ENCODE measurements at places on chromosomes 4 and X.

DNA sequence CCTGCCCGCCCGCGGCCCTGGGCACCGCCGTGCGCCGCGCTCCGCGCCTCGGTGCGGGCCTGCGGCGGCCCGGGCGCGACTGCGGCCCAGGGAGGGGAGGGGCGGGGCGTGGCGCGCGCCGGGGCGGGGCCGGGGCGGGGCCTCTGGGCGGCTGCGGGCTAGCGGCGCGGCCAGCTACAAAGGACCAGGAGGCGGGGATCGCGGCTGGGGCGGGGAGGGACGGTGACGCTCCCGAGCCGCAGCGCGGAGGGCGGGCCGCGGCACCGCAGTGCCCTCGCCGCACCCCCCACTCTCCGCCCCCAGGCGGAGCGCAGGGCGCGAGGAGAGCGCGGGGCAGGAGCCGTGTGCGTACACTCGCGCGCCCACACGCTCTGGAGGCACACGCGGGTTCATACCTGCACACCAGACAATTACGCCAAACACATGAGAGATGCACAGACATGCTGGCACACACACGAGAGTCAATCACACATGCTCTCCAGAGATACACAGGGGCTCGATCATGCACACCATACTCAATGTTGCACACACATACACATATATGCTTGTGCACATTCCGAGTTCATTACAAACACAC lies at the start of gene CRMP1:
Gene CRMP1, minus strand, starts transcription at position 83 of the 577 bp plus-strand sequence. CDS start 117 bp downstream, outside the sequence.
- DNase-seq, result no peak

GRCh38 chr4:109010521-109010920 lies 247.7 kb upstream of the ETNPPL start:
- DNase-seq, result no peak

DNA sequence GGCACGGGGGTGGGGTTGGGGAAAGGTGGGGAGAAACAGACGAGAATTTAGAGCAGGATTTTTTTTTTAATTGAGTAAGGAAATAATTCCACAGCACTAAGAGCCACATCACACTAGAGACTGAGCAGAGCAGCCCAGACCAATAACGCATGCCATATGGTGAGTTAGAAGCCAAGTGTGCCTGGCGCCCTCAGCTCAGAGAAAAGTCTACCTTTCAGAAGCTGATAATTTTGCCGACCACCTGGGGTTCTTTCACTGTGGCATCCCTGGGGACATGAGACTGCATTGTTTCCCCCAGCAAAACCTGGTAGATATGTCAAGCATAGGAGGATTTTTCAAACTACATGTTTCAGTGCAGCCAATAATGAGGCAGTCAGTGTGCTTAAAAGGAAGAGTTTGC lies 516.8 kb downstream of the SMARCA1 start:
- no peak for DNase-seq

DNA sequence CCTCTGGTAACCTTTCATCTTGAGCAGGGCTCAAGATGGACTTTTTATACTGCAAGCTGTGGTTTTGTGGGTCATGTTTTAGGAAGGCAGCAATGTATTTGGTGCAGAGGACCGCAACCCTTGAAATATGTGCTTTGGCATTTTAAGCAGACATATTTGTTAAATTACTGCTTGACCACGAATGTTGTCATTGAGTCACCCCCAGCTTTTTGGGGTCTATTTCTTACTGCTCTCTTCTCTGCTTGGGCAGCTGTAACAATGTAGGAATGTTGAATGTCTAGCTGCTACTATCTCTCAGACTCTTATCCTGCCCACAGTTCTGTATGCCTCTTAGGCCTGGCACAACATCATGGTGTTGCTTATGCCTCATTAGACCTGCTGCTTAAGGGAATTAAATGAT lies 6.0 kb downstream of the RBPJ start:
- no peak for DNase-seq

GRCh38 chr4:53478671-53479456 lies 101.4 kb downstream of the FIP1L1 start:
- no peak for DNase-seq

GRCh38 chr4:115334736-115335411 lies 221.5 kb upstream of the NDST4 start:
- DNase-seq, result no peak

DNA sequence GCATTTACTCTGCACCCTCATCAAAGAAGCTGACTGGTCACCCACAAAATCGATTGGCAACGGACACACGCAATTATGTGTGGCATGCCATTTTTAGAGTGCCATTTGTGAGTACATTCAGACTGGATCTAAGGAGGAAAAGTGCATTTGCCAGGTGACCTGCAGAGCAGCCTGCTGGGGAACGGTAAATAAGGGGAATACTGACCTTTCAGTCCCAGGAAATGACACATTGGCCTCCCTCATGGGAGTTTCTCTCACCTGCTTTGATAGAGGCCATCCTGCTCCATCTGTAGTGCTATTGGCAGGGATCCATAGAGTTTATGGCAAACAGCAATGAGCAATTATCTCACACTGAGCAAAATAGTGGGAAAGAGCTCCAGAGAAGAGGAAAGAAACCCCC lies 127.8 kb downstream of the DDX53 start:
- no peak for DNase-seq

DNA sequence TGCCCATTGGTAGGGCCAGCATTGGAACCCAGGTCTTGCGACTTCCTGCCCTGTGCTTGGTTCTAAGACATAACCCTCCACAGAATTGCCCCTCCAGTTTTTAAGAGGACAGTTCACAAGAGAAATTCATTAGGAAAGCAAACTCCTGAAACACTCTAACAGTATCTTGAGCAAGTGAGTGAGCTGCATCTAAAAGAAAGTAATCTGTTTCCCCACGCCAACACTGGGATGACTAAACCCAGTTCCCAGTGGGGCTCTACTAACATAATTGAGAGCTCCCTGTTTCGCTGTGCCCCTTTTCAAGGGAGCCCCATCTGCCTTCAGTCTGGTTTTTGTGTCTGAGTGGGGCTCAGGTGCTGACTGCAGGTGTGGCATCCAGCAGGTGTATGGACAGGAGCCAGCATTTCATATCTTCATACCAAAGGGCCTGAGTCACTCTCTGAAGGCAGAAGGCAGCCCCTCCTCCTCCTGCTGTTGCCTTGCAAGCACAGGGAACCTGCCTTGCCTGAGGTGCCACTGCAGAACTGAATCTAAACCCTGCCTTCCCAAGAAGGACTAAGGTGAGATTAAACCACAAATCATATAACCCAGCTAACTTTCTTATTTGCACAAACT lies 8.0 kb downstream of the AMOT start:
- DNase-seq, result peak; percentile 65

GRCh38 chr4:164571593-164572390 lies 182.1 kb upstream of the SMIM31 start:
- no peak for DNase-seq

GRCh38 chr4:100168521-100168920 lies 21.7 kb downstream of the DDIT4L start:
- DNase-seq, result no peak

DNA sequence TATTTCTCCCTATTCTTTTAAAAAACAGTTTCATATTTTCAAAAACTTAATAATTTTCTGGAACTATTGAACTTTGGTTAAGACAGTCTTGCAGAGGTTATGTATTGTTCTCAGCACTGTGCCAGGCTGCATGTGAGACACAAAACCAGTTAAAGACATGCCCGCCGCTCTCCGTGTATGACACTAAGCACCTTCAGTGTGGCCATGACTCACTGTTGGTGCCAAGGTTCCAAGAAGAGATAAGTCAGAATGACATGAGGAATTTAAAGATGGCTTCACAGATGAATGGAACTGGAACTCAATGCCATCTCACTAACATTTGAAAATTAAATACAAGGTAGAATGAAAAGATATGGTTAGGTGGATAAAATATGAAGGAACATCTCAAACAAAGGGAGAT lies 525.5 kb upstream of the ZFP42 start:
- DNase-seq, result no peak

GRCh38 chrX:2848871-2849301 lies 20.2 kb downstream of the GYG2 start:
- no peak for DNase-seq

DNA sequence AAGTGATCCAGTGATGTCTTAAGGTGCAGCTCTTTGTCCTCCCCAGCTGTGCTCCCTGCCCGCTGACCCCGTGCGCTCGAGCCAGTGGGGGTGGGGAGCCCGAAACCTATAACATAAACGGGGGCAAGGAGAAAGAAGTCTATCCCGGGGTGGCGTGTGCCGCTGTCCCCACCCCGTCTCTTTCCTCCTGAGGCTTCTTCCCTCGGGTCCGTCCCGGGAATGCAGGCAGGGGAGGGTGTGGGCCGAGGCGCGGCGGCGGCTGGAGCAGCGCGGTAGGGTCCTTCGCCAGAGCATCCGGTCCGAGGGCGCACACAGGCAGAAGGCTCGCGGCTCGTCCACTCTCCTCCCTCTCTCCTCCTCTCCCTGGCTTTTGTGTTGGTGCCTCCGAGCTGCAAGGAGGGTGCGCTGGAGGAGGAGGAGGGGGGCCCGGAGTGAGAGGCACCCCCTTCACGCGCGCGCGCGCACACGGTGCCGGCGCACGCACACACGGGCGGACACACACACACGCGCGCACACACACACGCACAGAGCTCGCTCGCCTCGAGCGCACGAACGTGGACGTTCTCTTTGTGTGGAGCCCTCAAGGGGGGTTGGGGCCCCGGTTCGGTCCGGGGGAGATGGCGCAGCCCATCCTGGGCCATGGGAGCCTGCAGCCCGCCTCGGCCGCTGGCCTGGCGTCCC lies at the start of gene RAB33A:
Gene RAB33A, plus strand, starts transcription at position 517 of the 681 bp plus-strand sequence. Its CDS starts 101 bp downstream, at position 618.
- DNase-seq, result no peak

GRCh38 chrX:17829566-17829965 lies 31.5 kb downstream of the RAI2 start:
- DNase-seq, result no peak

GRCh38 chr4:188005561-188005960 lies 10.0 kb downstream of the ZFP42 start:
- no peak for DNase-seq

DNA sequence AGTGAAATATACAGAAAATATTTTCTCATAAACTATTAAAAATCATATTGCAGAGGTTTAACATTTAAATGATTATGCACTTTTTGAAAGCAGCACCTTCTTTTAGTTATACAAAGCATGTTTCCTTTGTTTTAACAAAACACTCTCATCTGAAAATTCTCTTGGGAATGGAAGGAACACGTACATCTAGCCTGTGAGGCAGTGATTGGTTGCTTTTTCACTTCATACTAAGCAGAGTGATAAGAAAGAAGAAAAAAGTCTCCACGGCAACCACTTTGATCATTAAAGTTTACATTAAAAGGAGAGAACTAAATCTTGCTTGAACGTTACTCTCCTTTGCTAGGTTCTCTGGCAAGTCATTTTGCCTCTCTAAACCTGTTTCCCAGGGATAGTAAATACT lies 41.7 kb upstream of the H2AZ1 start:
- no peak for DNase-seq

GRCh38 chr4:139774759-139775487 lies 109.3 kb downstream of the MGST2 start:
- DNase-seq, result peak; percentile 6

DNA sequence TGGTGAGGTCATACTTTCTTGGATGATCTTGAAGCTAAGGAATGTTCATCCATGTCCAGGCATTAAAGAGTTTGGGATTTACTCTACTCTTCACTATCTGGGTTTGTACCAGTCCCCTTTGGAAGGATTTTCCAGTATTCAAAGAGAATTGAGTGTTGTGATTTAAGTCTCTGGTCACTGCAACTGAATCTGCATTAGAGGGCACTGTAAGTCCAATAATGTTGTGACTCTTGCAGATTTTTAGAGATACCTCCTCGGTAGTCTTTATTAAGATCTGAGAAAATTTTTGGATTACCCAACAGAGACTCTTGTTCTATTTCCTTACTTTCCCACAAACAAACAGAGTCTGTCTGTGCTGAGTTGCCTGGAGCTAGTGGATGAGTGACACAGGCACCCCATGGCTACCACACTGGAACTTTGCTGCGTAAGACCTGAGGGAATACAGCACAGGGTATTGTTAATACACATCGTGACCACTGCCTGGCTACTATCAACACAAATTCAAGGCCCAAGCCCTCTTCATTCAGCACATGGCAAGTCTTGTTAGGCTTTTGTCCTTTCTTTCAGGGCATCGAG lies 357.1 kb upstream of the KLHL4 start:
- DNase-seq, result no peak

DNA sequence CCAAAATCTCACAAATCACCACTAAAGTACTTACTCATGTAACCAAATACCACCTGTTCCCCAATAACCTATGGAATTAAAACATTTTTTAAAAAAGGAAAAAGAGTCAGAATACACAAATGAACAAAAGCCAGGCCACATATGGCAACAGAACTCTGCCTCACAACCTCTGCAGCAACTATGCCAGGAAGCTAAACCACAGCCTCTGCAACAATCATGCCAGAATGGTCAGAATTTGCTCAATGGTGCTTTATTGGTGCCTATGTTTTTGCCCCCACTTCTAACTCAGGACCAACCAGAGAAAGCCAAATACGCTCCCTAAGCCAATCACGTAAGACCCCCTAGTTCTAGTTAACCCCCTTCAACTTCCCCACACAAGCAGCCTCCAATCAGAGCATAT lies 69.6 kb downstream of the HOPX start:
- no peak for DNase-seq

- DNase-seq, result no peak
These were observed 150.8 kb downstream of the FRAS1 start for GRCh38 chr4:78207951-78208350.

- DNase-seq, result peak; percentile 58
These were observed 100.8 kb downstream of the SPIN4 start for GRCh38 chrX:63250253-63250868.

GRCh38 chrX:144681501-144681900 lies 565.8 kb upstream of the SPANXN1 start:
- no peak for DNase-seq

DNA sequence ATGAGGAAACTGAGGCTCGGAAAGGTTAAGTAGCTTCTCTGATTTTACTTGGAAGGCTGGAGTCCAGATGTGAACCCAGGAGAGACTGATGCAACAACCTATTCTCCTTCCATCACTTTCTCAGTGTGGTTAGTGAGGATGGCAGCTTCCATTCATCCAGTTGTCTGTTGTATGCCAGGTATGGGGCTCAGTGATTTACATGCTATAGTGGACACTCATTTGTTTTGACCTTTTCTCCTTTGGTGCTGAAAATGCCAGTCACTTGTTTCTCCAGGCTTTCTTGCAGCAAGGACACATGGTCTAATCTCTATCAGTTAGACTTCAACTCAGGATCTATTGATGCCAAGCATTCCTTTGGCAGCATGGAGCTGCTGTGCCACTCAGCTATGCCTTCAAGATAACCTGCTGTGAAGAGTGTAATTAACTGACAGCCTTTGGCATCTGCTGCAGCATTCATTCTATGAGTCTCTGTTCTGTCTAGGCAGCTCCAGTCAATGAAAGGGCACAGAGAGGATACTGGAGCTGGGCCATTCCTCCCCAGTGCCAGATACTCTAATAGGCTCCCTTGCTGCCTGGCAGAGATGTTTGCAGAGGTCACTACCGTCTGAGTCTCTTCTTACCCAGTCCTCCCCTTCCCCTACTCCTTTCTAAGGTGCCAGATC lies 11.0 kb upstream of the CWH43 start:
- DNase-seq, result no peak

DNA sequence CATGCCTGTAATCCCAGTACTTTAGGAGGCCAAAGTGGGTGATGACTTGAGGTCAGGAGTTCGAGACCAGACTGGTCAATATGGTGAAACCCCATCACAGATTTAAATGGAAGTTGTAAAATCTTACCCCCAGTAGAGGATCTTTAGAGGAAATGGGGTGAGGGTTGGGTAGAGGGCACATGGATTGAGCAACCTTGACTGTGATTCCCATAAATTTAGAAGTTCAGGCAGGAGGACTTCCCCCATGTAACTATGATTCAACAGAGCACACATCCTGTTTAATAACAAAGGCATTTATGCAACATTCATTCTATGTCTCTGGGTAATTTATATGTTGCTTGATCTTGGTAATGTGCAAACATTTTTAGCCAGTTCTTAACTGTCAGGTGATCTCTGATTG lies 143.1 kb downstream of the RBM47 start:
- no peak for DNase-seq

- DNase-seq, result no peak
These were observed 134.3 kb upstream of the PPARGC1A start for GRCh38 chr4:24024157-24024556.
